ENCODE measurements at places on chromosomes 2 and 18.

- no peak for DNase-seq
Observed at GRCh38 chr18:26696786-26697185, 148.4 kb upstream of the KCTD1 start.

DNA sequence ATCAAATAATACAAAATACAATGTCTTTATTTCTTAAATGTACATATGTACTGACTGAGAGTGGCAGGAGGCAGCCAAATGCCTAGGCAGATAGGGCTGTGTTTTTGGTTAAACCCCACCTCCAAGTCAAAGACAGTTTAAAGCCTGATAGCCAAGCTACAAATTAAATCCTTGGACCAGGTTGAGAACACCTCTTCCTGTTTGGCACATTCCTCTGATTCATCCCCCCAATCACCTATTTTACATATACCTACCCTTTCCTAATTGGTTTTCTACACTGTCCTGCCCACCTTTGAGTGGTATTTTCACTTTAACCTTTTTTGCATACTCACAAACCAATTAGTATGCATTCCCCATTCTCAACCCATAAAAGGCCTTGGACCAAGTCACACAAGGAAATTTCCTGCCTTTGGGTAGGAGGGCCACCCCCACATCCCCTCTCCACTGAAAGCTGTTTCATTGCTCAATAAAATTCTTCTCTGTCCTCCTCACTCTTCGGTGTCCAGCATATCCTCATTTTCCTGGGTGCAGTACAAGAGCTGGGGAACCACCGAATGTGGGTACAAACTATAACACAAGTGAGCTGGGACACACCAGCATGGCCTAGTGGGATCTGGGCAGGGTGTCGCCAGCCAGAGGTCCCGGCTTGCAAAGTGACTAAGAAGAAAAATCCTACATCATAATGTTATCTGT lies 149.1 kb downstream of the UBE2E3 start:
- no peak for DNase-seq

DNA sequence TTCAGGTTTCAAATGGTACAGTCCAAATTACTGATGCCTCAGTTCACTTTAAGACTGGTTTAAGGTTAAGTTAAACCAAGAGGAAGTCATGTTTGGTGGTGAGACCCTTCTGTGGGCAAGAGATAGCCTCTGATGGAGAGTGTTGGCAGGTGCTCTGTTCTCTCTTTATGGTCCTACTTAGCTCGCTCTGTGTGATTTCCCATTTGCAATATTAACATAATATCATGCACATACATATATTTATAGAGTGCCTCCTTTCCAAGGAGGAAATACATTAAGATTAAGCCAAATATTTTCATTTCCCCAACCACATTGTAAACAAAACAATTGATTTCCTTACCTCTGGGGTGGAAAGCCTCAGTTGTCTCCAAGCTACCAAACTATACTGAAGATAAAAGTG lies 222.4 kb downstream of the PIK3C3 start:
- DNase-seq = no peak

DNA sequence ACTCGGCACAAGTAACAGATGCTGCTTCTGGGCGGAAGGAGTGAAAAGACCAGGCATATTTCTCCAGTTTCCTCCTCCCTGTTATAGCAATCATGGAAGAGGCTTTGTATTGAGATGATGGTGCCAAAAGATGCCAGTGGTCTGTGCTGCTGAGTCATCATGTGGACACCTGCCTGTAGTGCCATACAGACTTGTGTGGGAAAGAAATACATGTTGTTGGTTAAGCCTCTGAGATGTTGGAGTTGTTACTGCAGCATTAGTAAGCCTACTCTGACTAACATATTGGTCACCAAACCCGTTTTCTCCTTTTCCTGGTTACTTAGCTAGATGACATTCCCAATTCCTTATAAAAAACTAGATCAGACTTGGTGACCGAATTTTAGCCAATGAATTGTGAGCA lies 356.9 kb downstream of the ZNF521 start:
- no peak for DNase-seq

DNA sequence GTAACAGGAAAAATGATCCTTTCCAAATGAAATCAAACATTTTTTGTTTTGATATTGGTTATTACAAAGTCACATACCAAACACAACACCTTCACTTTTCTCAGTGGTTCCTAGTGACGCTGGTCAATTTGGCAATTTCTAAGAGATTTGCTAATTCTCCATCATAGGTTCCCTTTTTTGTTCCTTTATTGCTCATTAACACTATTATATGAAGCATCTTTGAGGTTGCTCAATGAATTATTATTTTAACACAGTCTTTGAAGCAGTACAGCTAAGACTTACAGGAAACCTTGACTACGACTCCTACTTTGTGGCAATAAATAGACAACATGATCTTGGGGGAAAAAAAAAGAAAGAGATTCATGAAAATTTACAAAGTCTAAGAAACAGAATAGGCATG lies 152.2 kb upstream of the VRK2 start:
- DNase-seq = no peak

DNA sequence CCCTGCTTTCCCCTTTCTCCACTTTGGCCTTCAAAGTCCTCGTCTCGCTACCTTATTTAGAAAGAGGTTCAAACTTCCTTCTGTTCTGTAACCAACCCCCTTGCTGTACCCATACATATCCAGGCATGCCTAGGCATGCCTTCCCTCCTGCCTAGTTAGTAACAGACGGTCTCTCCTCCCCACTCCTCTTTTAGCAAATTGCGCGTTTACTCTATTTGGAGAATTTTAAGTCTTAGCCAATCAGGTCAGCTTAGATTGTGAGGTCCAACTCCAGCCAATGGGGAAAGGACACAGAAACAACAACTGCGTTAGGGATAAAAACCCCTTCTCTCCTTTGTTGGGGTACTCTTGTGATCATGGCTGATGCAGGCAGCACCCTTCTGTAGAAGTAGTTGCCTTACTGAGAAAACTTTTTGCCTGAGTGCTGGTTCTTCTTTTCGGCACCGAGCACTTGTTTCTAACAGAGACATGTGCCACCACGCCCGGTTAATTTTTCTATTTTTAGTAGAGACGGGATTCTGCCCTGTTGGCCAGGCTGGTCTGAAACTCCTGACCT lies 85.9 kb upstream of the FOXI3 start:
- peak; percentile 19 for DNase-seq

DNA sequence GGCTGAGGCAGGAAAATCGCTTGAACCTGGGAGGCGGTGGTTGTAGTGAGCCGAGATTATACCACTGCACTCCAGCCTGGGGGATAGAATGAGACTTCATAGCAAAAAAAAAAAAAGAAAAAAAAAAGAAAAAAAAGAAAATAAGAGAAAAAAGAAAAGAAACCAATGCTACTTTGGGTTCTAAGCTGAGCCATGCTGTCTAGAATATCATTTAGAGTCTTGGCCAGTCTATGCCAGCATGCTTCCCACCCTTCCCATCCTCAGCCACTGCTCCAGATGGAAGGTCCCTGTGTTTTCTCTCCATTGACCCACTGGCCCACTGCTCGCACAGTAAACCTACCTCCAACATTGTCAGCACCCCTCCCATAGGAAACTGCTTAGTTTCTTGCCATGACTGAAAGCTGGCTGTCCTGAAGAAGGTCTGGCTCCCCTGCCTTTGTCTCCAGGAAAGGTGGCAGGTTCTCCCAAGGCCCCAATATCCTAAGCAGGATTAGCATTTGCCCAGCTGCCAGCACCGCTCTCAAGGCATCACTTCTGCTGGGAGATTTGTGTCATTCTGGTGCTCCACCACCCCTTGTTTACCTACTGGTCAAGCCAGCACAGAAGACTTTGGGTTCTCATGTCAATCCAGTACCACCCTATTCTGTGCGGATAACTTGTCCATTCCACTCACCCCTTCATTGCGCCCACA lies 47.3 kb upstream of the PAPOLG start:
- DNase-seq = no peak

GRCh38 chr2:177501186-177501585 lies 108.6 kb downstream of the AGPS start:
- no peak for DNase-seq

DNA sequence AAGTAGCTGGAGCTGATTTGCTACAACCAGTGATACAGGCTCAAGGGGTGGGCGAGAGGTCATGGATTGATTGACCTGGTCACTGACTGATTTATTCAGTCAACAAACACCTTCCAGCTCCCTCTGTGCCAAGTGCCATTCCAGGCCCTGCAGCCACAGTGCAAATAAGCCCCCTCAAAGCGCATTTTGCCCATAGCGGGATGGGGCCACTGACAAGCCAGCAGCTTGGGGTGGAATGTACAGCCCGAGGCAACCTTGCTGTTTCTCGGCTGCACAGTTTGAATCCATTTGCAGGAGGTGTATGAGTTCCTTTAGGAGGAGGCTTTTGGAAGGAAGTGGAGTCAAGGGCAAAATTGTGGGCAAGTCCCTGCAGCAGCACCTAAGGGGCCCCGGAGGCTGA lies 235.2 kb downstream of the TPGS2 start:
- DNase-seq = peak; percentile 72

DNA sequence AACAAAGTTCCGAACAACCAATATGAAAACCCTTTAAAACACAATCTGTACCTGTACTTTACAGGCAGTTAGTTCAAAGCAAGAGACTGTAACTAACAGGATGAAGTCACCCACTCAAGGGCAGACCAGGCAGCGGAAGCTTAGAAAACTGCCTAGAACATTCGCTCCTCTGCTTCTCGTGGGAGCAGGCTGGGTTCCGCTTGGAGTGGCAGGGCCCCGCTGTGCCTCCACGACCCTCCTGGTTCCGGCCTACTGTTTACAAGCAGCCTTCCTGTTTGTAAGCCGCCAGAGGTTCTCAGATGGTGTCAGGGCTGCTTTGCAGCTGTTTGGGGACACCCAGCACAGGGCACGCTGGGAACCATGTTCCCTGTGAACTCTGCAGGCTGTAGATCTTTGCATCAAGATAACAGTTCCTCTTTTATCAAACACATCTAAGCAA lies 31.3 kb downstream of the CIB4 start:
- no peak for DNase-seq

GRCh38 chr2:88003074-88003755 lies 13.1 kb downstream of the RNU2-63P start:
- peak; percentile 58 for DNase-seq

DNA sequence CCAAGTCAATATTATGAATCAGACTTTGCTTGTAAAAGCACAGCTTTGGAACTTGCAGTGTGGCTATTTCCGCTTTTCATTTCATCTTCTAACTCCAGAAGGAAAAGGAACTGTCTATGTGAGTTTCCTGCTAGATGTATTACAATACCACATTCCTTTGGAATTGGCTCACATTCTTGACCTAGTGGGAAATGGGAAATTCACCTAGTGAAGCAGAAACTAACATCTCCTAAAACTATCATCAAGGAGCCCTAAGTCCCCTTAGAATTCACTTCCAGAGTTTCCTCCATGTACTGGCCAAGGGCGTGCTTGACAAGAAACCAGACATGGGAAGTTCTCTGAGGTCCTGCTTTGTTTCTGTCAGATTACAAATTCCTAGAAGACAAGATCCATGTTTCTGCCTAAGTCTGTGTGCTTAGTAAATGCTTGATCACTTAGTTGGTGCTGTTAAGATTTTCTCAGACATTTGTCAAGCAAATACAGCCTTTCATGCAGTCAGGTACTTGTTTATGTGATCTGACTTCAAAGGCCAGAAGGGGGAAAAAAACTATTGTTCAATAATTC lies 275.7 kb upstream of the FN1 start:
- peak; percentile 53 for DNase-seq

DNA sequence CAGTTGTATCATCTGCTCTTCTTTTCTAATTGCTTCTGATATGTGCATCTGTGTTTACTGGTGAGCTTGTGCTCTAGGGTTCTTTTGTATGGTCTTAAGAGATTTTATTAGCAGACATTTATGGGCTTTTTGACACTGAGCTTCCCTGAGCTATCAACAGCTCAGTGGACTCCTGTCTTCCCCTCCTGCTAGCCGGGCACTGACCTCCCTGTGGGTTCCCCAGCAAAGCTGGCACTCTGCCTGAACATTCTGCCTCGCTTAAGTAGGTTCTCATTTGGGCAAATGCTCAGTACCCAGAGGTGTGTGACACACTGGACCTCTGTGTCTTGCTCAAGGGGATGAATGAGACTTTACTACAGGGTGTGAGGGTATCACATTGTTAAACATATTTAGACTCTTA lies 15.8 kb downstream of the TRAF3IP1 start:
- DNase-seq = no peak

GRCh38 chr18:7566567-7567473 lies at the start of gene PTPRM:
Gene PTPRM (plus strand): TSS chr18:7567316. CDS start chr18:7567819, 503 bp downstream.
- peak; percentile 79 for DNase-seq

- no peak for DNase-seq
Observed at GRCh38 chr2:233244818-233245217, 6.7 kb upstream of the ATG16L1 start.

- no peak for DNase-seq
Observed at GRCh38 chr18:74609535-74609934, 11.9 kb downstream of the ZNF407 start.

DNA sequence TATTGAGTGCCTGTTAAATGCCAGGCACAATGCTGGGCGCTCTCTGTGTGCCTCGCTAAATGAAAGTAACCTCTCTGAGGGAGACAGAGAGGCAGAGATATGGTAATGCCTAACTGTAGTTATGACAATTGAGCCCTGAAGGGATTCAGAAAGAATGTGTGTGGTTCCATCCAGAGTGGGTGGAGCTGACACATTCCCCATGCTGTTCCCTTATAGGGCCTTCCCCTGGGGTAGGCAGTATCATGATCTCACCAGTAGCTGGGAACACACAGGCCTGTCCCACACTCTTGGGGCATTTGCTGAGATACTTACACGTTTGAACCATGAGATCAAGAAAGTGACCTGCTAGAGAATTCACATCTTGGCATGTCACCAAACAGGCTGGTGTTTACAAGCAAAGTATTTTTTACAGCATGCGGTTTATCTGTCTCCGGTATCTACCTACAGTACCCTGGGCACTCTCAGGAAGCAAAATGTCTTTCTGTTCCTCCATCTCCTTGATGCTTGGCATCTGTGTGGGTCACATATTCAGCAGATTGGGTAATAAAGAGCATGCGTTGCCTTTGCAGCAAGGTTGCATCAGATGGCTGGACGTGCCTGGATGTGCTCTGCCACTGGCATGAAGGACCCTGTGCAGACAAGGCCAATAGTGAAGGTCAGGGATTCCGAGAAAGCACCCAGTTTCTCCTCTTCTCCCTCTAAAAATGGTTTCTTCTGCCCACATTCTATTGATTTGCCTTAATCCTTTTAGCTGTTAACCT lies 9.4 kb downstream of the CTIF start:
- DNase-seq = peak; percentile 84

DNA sequence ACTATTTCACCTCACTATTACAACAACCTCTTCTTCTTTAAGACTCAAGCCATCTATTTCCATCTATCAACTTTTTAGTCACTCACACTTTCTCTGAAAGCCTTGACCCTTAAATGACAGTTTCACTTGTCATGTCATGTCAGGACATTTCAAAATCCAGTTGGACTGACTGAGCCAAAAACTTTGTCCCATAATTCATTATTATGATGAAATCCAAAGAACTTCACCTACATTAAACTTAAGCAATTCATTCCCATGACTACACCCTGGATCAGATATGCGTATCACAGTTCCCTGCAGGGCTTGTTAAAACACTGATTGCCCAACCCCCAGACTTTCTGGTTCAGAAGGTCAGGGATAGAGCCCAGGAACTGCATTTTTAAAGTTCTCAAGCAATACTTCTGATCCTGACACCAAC lies 26.5 kb downstream of the LDAH start:
- no peak for DNase-seq

Data from ELF-1 (cell line).